ENCODE measurements at places on chromosomes 12 and 14.

- H3K4me1 ChIP-seq = no peaks in the 10 kb centered on the region
- no peaks in the 10 kb centered on the region for H3K27me3 ChIP-seq
- no peak overlapping the region for H3K4me3 ChIP-seq
- DNase-seq = no peak
- H3K27ac ChIP-seq = no peak overlapping the region
- no peaks in the 10 kb centered on the region for H3K36me3 ChIP-seq
Observed at GRCh38 chr12:18123707-18124106, 33.7 kb upstream of the RERGL start.

GRCh38 chr12:96327889-96328288 lies 72.3 kb downstream of the CDK17 start:
- no peak for DNase-seq
- peaks cover 20% of the 10 kb centered on the region for H3K36me3 ChIP-seq
- no peak overlapping the region for H3K4me3 ChIP-seq

DNA sequence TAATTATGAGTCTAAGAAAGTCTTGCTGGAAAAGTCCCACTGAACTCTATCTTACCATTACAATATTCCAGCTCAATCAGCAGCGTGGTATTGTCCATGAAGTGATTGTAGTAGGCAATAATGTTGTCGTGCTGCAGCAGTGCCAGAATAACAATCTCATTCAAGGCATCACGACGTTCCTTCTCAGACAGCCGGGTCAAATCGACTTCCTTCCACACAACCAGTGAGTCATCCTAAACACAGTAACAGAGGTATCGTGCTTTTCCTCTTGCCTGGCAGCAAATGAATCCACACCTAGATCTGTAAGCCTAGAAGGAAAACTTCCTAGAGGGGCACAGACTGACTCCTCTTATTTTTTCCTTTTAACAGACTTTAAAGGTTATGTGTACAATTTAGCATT lies 2.9 kb downstream of the NEK9 start:
- H3K27ac ChIP-seq = no peak overlapping the region
- no peak for DNase-seq
- H3K4me1 ChIP-seq = peaks cover 23% of the 10 kb centered on the region

DNA sequence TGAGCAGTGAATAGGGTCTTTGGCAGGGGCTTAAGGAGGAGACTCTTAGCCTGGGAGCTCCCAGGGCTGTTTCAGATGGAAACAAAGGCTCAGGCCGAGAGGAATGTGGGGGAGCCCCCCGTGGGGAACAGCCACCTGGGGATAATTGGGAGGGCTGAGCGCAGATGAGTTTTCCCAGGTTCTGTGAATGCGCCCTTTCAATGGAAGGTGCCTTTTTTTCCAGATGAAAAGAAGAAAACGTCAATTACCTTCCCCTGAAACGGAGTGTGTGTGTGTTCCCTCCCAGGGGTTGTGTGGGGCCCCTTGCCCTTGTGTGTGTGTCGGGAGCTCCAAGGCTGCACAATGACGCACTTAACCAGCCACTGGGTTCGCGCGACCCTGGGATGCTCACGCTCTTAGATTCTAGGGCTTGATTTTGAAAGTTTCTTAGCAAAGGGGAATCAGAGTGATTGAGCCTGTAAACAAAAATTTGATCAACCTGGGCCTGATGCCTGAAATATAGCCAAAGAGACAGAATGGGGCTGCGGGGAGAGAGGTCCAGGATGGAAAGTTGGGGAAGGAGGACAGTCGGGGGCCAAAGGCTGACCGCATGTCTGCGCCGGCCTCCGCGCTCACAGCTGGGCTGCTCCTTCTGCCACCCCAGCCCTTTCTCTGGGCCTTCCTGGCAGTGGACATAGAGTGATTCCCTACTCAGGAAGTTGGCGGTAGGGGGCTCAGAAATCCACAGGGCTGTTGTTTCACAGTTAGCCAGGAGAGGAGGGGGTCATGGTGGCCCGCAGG lies 14.6 kb downstream of the MEG3 start:
- no peak overlapping the region for H3K27ac ChIP-seq
- no peak overlapping the region for H3K4me3 ChIP-seq

DNA sequence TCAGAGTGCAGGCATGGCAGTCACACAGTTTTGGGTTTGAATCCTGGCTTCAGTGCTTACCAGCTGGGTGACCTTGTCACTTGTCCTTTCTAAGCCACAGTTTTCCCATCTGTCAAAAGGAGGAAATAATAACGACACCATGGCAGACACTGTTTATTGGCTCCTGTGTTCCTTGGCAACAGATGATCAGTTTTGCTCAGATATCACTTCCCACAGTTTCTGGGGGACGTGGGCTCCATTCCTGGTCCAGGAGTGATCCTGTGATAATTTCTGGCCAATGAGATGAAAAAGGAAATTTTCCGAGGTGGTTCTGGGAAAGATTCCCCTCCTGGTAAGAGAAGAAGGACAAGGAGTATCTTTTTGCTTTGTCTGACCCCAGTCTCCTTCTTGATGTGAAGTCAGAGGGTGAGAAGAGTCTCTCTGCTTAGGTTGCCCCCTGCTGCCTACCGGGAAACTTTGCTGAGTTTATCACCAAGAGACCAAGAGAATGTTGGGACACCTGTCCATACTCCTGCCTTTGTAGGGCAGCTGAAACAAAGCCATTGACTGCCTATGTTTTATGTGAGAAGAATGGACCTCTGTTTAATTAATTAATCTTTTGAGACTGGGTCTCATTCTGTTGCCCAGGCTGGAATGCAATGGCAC lies 178.9 kb upstream of the NRXN3 start:
- no peaks in the 10 kb centered on the region for H3K36me3 ChIP-seq
- no peaks in the 10 kb centered on the region for H3K4me1 ChIP-seq
- no peak overlapping the region for H3K27ac ChIP-seq
- no peak for DNase-seq
